Activated gamma-delta T cell (primary cell): ENCODE measurements at places on chromosomes 16 and 17.

DNA sequence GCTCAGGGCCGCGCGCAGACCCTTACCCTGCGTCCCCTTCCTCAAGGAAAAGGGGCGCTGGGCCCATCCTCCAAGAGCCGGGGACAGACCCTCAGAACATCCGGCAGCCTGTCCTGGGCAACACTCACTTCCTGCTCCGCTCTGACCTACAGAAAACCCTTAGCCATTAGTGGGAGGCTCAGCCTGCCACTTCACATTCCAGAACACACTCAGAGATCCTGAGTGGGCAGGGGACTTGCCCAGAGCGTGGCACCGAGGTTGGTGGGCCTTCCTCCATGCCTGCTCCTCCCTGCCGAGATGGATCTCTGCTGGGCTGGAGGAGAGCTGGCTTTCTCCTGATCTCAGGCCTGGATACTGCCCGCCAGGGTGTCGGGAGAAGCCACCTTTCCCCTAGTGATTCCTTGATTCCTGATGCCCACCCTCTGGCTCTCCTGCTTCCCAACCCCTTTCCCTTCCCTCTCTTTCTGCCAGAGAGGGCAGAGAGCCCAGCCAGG lies 1.5 kb downstream of the SCARF1 start:
- DNase-seq = no peak

- no peak for DNase-seq
Observed at GRCh38 chr16:23334950-23335349, 32.8 kb downstream of the SCNN1B start.

DNA sequence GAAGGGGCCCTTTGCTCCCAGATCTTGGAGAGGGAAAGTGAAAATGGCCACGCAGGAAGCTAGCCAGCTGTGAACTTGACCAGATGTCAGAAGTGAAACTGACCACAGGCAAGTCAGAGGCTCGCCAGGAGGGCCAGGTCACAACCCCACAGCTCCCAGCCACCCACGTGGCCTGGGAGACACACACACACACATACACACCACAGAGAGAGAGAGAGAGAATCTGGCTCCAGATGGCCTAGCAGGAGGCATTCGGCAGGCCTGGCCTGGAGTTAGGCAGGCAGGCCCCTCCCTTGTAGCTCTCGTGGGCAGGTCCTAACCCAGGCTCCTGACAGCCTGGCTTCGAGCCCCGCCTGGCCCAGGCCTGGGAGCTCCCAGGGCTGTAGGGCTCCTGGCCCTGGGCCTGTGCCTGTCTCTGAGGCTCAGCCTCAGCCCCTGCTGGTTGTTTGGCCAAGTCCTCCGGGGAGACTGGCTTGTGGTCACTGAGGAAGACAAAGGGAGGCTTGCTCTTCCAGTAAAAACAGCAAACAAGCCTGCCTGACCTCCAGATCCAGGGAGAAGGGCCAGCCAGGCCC lies 20.2 kb downstream of the NGFR start:
- no peak for DNase-seq

DNA sequence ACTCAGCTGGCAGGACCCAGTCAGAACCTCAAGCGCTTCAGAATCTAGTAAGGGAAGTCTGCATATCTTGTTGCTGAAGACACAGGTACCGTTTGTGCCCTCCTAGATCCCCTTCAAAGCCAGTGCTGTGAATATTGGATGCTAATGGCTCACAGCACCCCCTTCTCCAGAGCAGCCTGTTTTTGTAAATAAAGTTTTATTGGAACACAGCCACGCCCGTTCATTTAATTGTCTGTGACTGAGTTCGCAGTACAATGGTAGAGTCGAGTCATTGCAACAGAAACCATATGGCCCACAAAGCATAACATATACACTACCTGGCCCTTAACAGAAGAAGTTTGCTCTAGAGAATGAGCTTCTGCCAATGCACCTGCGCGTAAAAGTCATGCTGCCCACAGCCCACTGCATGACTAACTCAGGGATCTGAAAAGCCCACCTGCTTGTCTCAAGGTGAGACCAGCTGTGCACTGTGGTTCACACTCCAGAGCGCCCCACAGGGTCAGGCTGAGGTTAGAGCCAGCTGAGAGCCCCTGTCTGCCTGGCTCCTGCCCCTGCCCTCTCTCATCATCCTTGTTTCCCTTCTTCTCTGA lies 48.8 kb downstream of the AIPL1 start:
- no peak for DNase-seq

DNA sequence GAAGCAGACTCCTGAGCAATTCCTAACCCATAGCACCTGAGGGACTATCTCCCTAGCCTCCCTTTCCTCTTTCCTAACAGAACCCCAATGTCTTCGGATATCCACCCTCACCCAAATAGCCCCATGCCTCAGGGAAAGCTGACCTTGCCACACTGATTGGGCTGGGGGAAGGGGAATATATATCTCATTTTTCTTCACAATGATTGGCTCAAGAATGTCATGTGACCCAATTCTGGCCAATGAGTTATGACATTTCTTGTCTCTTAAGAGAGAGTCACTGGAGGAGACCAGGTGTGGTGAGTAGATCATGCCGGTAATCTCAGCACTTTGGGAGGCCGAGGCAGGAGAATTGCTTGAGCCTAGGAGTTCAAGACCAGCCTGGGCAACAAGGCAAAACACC lies 71.9 kb upstream of the NLK start:
- no peak for DNase-seq

- DNase-seq = no peak
Observed at GRCh38 chr17:37344519-37344918, 31.3 kb upstream of the C17orf78 start.

GRCh38 chr16:60077861-60078260 lies 1343.7 kb upstream of the GOT2 start:
- DNase-seq = no peak

- DNase-seq = no peak
Observed at GRCh38 chr17:27538156-27538955, 82.1 kb downstream of the KSR1 start.

DNA sequence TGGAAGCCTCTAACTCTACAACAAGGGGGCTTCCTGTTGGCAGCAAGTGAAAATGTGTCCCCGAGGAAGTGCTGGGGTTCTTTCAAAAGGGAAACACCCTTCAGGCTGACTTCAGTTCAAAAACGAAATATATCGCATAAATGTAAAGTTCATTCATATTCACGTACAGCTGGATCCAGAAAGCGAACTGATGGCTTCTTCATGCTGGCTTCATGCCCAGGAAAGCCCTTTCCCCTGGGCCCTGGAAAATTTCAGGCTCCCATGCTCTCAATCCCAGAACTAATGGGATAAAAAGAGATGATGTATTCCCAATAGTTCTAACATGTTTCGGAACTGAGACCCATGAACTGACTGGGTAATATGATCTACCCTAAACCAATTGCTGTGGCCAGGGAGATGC lies 104.7 kb upstream of the CDH13 start:
- no peak for DNase-seq

DNA sequence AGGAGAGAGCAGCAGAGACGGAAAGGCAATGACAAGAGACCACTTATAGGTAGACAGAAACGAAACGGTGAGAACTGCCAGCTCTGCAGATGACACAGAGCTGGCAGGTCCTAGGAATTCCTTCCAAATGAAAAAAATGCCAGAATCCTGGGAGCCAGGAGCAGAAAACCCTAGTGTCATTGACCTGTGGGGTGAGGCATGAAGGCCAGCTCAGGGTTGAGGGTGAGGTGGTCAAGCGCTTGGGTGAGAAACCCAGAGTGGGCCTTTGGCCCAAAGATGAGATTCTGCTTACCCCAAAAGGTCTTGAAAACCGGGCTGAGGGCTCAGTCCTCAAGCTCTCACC lies 9.2 kb downstream of the HIC1 start:
- no peak for DNase-seq

DNA sequence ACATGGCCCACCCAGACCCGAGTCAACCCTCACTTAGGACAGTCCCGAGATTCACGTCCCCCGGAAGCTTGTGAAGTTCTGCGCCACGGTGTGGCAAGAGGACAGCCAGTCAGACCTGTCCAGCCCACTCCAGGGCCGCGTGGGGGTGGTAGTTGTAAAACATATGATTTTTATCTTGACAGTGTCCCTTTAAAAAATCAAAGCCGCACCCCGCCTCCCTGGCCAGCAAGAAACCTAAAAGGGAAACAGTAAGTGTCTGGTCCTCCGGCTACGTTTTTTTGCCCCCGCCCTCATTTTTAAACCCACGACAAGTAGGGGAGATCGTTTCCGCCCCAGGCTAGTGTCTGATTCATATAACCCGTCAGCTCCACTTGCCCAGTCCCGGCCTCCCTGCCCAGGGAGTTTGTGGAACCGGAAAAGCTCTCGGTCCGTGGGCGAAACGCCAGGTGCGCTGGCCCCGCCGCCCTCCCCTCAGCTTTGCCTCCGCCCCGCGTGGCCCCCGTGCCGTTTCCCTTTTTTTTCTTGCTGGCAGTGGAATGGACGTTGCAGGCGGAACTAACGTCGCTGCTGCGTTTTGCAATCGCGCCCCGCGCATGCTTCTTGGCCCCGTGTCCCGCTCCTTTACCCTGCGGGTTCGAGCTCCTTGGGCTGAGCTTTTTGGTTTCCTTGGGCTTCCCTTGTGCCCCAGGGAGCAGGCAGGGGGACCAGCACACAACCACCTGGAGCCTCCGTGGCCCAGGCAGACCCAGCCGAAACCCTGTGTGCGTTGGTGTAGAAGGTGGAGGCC lies 13.3 kb upstream of the NUDT16L1 start:
- no peak for DNase-seq

DNA sequence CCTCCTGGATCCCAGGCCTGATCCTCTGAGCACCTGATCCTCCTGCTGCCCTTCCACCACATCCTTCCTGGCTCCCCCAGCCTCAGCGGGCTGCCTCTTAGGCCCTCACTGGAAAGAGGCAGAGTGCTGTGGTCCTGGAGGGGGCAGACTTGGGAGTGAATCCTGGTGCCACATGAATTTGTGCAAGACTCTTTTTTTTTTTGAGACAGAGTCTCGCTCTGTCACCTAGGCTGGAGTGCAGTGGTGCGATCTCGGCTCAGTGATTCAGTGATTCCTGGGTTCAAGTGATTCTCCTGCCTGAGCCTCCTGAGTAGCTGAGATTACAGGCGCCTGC lies 3.1 kb downstream of the GHDC start:
- DNase-seq = no peak

DNA sequence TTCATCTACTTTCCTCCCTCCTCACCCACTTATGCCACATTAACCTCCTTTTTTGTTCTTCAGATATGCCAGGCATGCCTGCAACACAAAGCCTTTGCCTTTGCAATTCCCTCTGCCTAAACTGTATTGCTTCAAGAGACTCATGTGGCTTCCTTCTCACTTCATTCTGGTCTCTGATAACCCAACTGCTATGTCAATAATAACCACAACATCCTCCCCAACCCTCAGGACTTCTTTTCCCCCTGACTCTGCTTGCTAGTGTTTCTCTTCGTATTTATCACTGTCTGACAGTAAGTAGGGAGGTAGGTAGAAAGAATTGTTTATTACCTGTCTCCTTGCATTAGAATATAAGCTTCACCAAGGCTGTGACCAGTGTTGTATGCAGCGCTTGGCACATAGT lies 22.4 kb downstream of the RBL2 start:
- no peak for DNase-seq

DNA sequence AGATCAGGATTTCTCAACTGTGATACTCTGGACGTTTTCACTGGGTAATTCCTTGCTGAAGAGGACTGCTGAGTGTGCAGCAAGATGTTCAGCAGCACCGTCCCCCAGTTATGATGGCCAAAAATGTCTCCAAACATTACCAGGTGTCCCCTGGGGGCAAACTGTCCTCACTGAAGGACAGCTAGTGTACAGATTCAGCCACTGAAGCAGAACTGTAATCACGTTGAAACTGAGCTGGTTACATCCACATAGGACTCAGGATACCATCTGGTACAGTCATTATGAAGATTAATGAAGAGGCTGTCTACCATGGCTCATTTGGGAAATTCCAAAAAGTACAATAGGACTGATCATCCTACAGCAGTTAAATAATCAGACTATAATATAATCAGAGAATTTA lies 43.3 kb upstream of the GINS3 start:
- no peak for DNase-seq

DNA sequence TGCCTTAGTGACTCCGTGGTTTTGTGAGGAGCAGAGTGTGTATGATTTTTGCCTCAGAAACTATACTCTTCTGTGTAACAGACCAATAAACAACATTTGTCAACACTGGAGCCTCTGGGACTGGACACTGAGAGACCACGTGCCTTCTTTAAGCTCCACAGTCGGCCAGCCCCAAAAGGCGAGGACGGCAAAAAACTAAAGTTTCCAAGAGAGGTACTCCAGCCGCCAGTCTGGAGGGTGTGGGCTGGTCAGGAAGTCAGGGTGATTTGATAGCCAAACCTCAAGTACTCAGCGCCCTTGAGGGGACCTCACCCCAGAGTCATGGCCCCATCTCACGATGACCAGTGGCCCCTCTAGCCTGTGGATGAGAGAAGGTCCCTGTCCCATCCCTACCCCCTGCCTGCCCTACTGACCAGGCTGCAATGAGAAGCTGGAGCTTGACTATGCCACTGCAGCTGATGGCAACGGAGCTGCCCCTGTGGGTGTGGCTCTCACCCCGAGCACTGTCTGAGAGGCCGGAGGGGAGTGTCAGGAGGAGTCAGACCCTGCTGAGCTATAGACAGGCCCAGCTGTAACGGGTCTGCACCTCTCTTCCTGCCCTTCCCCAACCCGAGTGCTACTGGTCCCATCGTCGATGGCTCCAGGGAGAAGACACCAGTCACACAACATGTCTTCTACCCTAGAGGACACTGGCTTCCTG lies 19.8 kb downstream of the MNT start:
- DNase-seq = no peak

DNA sequence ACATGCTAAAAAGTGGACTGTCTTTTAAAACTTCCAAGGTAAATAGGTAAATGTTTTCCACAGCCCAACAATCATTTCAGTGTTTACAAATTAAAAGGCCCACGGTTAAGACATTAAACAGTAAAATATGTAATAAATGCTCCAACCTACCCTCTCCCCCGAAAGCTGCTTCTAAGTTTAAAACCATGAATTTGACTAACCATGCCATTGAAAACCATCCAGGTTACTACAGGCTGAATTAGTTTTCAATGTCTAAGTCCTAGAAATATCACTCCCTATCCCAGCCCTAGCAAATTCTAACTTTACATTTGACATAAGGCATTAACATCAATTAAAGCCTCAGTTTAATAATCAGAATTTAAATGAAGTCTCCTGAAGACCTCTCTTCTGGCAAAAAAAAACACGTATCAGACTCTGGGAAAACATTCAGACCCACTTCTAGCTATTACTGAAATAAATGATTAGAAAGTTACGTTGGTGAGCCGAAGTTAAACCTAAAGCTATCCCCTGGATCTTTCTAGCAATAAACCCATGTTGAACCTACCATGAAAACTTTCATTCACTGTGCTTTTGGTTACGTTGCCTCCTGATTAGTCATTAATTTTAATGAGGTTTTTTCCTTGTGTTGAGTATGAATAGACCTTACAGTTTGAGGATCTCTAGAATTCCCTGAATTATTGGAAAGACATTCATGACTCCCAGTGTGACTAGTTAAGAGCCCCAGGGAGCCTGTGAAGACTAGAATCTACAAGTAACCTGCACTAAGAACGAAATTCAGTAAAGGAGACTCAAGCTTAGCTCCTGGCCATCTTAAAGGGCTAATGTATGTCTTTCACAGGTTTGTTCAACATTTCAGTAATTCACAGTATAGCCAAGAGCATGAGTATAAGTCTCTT lies 1.7 kb upstream of the POLG2 start:
- DNase-seq = no peak

- no peak for DNase-seq
Observed at GRCh38 chr16:27330542-27330941, 16.8 kb downstream of the IL4R start.
